ENCODE measurements at places on chromosomes 4 and X.

DNA sequence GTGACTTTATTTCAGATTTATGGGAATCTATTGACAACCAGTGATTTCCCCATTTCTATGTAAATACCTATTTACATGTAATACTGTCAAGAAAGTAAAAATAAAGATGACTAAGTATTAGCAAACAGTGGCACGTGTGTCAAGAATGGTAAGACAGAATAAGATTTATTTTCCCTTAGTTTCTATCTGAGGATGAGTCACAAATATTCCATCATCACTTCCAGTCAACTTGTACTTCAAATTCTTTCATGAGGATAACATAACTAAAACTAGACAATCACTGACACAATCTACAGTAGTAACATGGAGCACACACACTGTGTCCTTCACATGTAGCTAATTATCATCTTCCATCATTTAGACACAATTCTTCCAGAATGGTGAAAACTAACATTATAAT is 625.3 kb upstream of the PCDH7 start:
- no peak for DNase-seq

DNA sequence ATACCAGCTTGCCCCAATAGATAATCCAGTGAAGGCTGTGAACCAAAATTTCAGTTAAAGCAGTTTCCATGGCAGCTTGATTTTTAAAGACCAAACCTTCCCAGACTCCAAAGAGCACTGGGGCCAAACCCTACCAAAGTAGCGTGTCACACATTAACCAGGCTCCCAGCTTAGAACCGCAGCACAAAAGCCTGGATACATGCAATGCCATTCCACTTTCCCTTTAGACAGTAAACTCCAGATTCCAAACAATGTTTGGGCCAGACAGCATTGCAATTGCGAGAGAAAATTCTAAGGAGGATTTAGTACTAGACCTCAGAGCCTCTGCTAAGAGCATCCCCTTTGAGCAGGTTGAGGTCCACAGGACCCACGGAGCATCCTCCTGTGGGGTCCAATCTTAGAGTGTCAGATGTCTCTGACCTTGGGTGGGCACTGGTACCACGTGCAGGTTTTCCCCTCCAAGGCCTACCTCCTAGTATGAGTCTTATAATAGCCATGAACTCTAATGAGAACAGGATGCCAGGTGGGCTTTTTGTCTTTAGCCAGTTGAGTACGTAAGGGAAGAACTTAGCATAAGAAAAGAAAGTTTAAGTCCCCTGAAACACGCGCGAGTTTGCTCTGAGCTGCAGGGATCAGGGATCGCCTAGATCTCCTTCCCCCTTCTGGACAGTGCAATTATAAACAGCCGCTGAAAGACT is 38.8 kb downstream of the MGARP start:
- no peak for DNase-seq

DNA sequence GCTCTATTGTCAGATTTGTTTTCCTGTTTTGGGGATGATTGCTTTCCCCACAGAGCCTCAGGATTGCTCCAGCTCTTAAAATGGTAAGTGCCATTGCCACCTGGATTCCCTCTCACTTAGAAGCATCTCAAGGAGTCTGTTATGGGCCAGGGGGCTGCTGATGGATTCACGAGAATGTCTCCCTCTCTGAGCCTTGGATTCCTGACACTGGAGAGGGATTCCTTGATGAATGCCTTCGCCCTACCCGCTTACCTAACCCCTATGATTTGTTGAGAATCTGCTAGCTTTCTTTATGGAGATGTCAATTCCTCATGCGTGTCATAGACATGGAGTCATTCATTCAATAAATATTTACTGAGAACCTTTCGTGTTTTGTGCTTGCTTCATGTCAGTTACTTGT is 36.9 kb upstream of the TENM3 start:
- DNase-seq = no peak

DNA sequence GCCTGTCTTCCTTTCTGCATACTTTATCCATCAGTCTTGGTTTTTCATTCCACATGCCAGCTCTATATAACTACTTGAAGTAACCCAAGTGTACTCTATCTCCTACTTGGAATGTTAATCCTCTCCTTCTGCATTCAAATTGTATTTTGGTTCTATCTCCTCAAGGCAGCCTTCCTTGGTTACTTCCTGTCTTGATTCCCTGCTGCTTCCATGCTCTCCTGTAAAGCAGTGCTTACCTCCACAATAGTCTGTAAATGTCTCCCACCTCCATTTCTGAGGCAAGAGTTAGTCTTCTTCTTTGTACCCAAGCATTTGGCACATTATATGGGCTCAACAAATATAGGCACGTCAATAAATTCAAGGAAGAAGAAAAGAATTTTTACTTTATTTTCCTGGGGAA is 298.4 kb downstream of the ARHGAP24 start:
- DNase-seq = no peak

- peak; percentile 80 for DNase-seq
Observed at GRCh38 chr4:13920901-13921300, 293.4 kb upstream of the BOD1L1 start.

GRCh38 chr4:97845758-97846157 is 297.5 kb downstream of the STPG2 start:
- DNase-seq = no peak

- peak; percentile 67 for DNase-seq
Observed at GRCh38 chrX:154396973-154397887, 947 bp upstream of the RPL10 start.
